WTC11 (cell line): ENCODE measurements at places on chromosomes 7 and 10.

DNA sequence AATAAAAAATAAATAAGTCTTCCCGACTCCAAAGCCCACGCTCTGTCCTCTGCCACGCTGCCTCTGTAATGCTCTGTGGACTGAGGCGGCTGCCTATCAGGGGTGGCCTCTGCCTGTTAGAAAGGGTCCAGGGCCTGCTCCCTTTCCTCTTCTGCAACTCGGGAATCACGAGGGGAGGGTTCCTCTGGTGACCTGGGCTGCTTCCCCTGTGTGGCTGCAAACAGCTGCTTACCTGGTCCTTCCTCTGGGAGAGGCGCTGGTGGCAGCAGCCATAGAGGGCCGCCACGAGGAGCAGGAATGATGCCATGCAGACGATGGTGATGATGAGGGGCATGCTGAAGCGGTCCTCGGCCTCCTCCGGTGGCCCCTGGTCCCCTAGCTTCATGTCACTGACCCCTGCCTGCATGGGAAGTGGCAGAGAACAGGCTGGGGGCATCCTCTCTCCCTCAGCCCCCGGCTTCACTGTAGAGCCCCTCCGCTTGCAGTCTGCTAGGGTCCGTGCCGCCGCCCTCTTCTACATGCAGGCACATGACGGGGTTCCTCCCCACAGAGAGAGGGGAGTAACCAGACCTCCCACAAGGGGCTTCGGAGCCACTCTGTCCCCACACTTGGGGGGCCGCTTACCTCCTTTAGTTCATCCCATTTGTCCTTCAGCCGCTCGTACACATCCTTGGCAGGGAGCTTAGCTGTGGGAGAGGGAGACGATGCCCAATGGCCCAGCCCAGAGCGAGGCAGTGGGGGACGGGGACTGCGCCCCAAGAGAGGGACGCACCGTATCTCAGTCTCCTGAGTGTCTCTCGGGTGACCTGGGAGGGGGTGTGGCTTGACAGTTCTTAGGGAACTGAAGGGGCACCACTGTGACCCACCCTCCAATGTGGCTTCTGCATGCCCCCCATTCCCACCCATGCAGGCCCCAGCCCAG, 50.5 kb downstream of the PODXL start:
- no peak for DNase-seq

- DNase-seq: no peak
Observed at GRCh38 chr10:101895781-101896180, 52.2 kb upstream of the KCNIP2 start.

DNA sequence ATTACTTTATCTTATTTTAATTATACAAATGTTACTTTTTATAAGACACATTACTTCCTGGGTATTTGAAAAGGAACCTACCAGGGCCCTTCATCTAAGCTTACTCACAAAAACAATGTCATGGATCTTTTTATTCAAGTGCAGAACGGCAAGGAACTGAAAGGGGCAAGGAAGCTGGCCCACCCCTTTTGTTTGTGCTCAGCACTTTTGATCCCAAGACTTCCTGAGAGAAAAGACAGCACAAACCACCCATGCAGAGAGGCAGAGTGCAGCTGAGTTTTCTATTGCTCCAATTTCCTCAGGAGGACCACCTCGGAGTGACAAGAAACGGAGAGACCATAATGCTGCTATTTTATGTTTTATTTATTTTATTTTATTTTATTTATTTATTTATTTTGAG, 232.0 kb upstream of the NRP1 start:
- no peak for DNase-seq

DNA sequence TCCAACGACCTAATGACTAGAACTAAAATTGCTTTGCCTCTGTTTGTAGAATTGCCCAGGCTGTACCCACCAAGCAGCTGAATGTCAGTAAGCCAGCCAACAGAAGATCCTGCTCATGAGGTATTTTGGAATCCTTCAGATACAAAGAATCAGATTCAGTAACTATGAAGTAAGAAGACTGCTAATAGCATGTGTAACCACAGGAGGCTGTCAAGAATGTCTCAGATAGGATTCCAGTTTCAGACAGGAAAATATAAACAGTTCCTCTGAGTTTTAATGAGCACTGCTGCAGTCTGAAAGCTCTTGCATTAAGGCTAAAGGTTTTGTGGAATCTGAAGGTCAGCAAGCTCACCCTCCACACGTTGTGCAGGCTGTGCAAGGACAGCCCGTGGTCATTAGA, 112.6 kb upstream of the ADAM12 start:
- no peak for DNase-seq

DNA sequence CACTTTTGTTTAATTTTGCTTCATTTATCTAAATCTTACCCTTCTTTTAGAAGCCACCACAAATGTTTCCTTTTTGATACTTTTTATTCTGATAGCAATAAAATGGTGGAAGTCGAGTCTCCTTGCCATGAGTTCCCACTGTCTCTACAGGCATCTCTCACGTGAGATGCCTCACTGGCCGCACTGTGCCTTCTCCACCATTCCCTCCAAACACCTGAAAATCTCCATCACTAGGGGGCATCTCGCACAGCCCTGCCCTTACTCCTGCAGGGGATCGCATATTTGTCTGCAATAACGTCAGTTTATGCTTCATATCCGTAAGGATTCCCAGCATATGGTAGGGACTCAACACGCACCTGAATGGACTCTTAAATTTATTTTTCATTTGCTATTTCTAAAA, 56.3 kb upstream of the NCAPG2 start:
- no peak for DNase-seq

DNA sequence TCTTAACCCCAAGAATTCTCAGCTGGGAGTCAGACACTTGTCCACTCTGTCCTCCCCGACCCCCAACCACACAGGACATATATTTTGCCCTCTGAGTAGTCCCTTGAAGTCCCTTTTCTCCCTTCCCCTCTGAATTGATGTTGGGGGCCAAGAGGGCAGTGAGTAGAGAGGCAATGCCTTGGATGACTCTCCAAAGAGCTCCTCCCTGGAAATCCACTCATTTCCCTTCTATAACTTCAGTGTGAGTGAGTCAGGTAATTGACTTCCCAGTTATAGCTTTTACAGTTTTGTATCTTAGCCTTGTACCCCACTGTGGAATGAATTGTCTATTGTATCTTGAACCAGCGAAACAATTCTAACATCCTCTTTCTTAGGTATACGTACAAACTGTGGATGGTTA, 9.2 kb upstream of the ODAD2 start:
- DNase-seq: no peak
